ENCODE measurements at places on chromosomes 5 and 9.

DNA sequence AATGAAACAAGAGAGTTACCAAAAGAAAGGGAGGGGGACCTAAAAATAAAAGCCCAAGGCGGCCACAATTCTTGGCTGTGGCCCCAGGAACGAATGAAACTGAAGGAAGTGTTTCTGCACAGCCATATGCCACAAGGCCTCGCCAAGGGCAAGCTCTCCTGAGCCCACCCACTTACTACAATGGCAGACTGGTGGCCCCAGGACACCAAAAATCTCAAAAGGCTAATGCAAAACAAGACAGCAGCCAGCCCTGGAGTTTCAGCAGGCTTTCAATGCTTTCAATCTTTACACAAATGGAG is 4.0 kb downstream of the CAMSAP1 start:
- DNase-seq = no peak

GRCh38 chr9:81565144-81565543 is 124.2 kb downstream of the TLE1 start:
- DNase-seq = no peak

DNA sequence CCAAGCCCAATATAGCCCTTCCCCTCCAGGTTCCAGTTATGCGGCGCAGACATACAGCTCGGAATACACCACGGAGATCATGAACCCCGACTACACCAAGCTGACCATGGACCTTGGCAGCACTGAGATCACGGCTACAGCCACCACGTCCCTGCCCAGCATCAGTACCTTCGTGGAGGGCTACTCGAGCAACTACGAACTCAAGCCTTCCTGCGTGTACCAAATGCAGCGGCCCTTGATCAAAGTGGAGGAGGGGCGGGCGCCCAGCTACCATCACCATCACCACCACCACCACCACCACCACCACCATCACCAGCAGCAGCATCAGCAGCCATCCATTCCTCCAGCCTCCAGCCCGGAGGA is 6.3 kb downstream of the NR4A3 start:
- DNase-seq = no peak

DNA sequence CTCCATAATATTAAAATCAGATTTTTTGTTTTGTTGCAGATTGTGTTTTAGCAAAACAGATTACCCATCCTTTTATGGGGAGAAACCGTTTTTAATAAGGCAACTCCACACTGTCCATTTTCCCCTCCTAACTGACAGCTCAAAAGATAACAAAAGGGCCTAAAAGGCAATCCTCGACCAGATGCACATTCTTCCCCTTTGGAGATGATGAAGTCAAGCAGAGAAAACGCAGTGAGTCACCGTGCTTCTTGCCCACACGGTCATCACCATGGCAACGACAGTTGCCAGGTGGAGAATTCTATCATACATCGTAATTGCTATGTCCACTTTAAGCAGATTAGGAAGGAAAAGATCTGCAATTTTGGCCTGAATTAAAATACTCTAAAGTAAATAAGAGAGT is 96.4 kb downstream of the DIRAS2 start:
- DNase-seq = no peak

DNA sequence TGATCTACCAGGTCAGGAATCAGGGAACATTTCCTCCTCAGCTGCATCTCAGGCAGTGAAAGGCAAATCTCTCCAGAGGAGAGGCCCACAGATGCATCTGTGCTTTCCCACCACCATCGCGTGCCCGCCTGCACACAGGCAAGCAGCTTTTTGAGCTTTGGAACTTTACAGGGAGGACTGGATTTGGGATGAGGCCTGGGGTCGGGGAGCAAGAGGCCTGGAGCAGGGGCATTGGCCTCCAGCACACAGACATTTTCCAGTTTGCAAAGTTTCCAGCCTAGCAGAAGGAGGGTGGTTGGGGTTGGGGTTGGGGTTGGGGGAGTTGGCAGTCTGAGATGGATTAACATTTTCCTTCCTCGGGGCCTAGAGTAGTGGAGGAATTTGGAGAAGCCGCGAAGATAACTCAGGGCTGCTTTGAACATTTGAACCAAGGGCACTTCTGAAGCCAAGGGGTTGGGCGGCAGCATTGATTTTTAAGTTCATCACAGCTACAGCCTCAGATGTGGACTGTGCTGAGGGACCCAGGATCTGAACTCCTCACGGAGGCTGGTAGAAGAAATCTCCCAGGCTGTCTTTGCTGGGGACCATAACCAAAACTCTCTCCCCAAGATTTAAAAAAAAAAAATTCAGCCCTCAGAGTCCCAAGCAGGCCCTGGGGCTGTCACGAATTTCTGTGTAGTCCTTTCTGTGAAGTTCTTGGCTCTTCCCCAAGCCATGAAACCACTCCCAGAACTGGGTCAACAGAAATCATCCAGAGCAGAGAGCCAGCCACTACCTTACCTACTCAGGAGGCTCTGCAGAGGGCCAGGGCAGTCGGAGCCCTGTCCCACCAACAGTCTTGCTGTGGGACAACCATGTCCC is 25.6 kb downstream of the C5orf15 start:
- no peak for DNase-seq

DNA sequence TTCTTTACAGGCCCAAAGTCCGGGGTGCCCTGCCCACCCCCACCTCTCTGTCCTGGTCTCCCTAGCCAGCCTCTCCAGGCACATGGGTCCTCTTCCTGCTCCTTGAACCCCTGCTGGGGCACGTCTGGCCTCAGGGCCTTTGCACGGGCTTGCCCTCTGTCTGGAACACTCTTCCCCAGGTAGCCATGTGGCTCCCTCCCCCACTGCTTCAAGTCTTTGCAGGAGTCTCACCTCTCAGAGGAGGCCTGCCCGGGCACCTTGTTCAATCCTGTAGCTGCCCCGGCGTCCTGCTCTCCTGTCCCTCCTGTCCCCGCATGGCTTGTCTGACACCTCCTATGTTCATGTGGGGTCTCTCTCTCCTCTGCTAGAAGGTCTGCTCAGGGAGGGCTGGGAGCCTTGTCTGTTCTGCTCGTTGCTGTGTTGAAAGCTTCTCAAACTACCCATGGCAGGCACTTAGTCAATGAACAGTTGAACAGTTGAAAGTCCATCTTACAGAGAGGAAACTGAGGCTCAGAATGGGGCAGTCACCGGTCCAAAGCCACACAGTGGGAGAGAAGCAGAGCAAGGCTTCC is 241.4 kb downstream of the PBX3 start:
- no peak for DNase-seq

DNA sequence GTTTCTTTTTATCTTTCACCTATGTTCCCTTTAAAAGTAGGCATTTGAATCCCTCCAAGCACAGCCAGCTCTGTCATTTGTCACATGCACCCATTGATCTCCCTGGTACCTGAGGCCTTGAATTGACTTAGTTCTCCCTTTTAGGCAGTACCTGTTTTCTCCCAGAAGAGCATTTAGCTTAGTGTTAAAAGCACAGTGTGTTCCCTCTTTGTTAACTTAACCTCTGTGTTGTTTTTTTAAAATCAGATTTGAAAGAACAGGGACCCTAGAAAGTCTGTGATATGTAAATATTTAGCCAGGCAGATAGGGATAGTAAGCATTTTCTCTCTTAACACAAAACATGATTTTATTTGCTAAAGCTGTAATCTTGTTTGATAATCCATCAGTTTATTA is 113.8 kb upstream of the SPATA31D4 start:
- no peak for DNase-seq

DNA sequence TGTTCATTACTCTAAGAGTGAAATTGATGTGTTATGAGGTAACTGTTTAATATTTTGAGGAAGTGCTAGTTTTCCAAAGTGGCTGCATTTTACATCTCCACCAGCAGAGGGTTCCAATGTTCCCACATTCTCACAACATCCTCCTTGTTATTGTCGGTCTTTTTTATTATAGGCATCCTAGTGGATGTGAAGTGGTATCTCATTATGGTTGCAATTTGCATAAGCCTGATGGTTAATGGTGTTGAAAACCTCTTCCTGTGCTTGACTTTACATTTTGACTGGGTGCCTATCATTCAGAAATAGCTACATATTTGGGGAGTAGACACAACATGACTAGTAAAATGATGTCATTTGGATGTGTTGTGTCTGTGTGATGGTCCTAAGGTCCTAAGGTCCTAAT is 143.6 kb downstream of the MRPS30 start:
- DNase-seq = no peak

GRCh38 chr5:112681481-112681908 is 56.2 kb upstream of the APC start:
- DNase-seq = no peak

- no peak for DNase-seq
These were observed 108.7 kb downstream of the MAST4 start for GRCh38 chr5:66704790-66705425.

DNA sequence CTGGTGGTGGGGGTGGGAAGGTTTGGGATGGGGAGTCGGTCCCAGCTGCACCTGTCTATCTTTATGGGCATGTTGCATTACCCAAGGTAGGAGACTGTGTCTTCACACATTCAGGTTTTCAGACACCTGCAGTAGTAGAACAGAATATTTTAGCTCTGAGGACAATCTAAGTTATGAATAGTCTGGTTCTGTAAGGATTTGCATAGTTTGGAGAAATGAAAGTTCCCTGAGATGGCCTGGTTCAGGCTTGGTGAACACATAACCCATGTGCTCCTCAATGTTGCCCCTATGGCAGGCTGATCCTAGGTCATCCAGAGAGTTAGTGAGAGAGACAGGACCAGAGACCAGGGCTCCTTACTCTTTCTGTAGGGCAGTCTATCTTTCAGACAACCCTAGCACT is 20.7 kb downstream of the TNFSF8 start:
- DNase-seq = no peak

- DNase-seq = no peak
These were observed 92.9 kb upstream of the OTULINL start for GRCh38 chr5:14488709-14489108.

DNA sequence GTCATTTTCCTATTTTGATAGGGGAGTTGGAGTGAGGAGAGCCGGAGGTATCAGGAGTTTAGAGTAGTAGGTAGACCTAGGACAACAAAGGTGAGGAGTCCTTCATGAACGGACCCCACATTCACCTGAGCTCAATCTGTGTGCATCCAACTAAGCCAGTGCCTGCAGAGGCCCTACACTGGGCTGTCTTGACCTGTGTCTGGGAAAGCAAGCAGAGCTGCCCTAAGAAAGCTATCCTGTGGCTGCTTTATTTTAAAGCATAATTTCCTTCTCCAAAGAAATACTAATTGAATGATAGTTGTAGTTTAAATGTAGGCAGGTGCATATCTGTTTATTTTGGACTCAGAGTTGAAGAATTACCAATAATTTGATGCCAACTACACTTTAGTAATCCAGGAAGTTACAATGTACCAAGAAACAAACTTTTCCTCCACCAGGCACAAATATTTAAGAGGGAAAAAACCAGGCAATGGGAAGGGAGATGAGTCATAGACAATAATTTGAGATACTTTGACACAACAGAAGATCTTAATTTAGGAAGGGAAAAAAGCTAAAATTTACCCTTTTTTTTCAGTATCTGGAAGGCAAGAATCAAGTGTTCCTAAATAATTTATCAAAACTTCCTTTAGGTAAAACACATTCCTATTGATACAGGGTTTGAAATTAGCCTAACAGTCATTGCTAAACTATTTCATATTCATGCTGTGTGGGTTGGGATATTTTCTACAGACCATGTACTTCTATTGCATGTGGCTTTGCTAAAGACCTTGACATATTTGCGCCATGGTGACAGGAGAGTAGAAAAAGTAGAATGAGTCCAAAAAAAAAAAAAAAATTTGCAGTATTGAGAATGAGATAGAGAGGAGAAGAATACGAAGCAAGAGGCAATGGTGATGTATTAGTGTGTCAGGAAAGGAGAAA is 376.6 kb upstream of the TUSC1 start:
- no peak for DNase-seq

GRCh38 chr9:78187763-78188484 is 48.0 kb upstream of the CEP78 start:
- DNase-seq = no peak

DNA sequence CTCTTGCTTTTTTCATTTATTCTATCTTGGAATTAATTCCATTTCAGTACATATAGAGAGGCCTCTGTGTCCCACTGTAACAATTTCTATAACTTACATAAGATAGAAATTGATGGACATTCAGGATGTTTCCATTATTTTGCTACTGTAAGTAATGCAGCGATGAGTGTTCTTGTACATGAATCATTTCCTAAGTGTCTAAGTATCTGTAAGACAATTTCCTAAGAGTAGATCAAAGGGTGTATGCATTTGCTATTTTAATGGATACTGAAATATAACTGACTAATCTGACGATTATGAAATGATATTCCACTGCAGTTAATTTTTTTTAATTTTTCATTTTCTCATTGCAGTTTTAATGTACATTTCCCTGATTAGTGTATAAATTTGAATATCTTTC is 23.0 kb upstream of the RBM22 start:
- no peak for DNase-seq

- DNase-seq = no peak
These were observed 45.3 kb downstream of the INSYN2B start for GRCh38 chr5:169934990-169935389.

GRCh38 chr5:89055015-89055694 is 172.2 kb upstream of the MEF2C start:
- DNase-seq = no peak

- no peak for DNase-seq
These were observed 36.3 kb upstream of the FBXL17 start for GRCh38 chr5:108418197-108418596.

DNA sequence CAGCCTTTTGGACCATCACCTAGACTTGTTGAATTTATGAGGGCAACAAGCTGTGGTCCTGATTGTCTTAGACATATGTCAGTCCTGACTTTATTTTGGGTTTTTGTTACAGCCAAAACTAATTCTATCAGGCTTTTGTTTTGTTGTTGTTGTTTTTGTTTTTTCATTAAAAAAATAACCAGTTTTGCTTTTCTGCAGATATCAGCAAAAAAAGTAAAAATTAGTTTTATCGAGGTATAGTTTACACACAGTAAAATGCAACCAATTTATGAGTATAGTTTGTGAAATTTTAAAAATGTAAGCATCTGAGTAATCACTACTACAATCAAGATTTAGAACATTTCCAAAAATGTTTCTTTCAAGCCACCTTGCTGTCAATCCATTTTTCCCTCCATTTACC is 48.9 kb downstream of the WDR70 start:
- no peak for DNase-seq

DNA sequence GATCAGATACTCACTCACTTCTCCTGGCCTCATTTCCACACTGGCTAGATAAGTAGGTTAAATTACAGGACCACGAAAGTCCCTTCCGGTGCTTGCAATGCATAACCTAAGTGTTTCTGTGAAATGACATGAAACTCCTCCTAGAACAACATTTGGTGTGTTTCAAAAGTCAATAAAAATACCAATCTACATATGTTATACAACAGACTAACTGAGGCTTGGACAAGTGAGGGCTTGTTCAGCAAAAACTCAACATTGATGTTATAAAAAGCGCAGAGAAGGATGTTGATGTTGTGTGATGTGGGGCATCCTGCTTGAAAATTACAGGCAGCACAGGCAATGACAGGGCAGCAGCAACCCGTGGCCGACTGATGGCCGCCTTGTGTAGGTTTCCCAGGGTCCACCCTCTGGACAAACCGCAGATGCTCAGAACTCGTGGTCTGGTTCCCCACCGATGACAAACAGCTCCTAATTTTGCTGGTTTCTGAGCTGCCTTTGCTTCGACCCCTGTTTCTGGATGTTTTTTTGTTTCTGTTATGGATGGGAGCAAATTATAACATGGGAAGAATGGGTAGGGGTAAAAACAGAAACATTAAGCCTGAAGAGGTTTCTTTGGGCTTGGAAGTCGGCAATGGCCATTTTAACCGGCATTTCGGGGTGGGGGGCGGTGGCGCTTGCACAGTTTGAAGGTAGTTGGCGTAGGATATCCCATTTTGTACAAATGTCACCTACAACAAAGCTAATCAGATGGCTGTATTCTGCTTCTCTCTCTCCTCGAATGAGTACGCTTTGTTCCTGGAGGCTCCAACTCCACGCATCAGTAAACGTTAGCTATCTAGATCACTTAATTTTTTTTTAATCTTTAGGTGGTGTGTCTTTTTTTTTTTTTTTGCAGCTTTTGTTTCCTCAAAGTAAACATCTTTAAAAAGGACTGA is 116.1 kb downstream of the PDZD2 start:
- no peak for DNase-seq
